ENCODE measurements at places on chromosomes 12 and 14.

- DNase-seq, result peak; percentile 29
Observed at GRCh38 chr12:54082397-54082892, 28.8 kb downstream of the HOXC4 start.

- DNase-seq, result no peak
Observed at GRCh38 chr12:55707219-55707671, 459 bp downstream of the ITGA7 start.

GRCh38 chr12:132456944-132457495, 32.9 kb upstream of the FBRSL1 start:
- DNase-seq, result no peak

GRCh38 chr12:120814203-120814902, 88.7 kb downstream of the ACADS start:
- no peak for DNase-seq

- DNase-seq, result no peak
Observed at GRCh38 chr12:70309348-70309747, 56.7 kb upstream of the KCNMB4 start.

Measured in CD4-positive, alpha-beta T cell (primary cell).